ENCODE measurements at places on chromosomes 5 and 9.

- DNase-seq: no peak
Observed at GRCh38 chr9:36976371-36977030, 57.6 kb downstream of the PAX5 start.

DNA sequence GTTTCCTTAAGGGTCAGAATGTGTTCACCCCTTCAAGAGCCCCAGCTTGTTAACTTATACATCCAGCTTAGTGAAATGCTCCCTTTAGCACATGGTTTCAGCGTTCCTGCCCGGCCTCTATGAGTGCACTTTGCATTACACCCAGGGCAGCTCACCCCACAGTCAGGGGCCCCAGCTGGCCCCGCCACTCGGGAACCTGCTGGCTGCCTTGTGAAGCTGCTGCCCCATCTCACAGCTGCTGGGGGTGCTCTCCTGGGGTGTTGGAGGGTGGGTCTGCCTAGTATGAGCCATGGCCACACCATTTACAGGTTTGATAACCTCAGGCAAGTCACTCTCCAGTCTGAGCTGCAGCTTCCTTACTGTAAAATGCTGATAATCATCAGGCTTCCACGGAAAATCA is 32.2 kb downstream of the HRH2 start:
- DNase-seq: no peak

GRCh38 chr5:58804291-58804690 is 221.4 kb downstream of the RAB3C start:
- no peak for DNase-seq

DNA sequence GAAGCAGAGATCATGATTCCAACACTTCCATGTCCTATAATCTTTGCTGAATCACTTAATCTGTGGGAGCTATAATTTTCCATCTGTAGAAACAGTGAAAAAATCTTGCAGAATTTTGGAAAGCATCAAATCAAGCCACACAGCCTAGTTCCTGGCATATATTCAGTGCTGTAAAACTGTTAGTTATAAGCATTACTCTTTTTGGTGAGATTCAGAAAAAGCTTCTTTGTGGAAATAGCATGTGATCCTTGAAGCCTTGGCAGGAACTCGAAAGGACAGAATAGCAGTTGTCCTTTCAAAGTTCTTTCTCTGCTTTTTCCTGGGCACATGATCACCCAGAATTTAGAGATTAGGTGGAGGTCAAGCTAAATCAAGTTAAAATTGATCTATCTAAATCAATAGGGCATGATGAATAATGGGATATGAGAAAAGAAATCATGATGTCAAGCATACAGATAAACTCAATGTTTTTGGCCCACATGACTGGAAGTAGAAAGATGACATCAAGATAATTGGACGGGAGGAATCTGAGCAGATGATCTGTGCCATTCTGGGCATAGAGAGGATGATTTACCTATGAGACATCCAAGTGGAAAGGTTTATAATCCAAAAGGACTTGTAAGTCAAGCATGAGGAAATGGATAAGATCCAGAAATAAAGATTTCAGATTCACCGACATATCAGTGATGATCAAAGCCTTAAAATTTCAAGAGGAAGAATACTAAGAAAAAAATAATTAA is 73.1 kb downstream of the TMEM232 start:
- DNase-seq: no peak

DNA sequence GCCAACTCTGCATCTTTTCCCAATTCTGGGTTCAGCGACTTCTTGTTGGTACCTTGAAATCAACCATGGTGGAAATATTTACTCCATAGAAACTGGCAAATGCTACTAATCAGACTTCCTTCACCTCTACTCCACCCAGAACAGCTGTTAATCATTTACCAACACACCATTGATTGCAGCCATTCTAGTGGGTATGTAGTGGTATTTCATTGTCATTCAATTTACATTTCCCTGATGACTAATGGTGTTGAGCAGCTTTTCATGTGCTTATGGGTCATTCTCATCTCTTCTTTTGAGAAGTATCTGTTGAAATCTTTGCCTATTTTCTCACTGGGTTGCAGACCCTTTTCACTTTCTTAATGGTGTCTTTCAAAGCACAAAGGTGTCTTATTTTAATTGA is 122.4 kb upstream of the MSX2 start:
- no peak for DNase-seq

- no peak for DNase-seq
Observed at GRCh38 chr5:126129431-126129830, 293.8 kb upstream of the GRAMD2B start.

- DNase-seq: no peak
Observed at GRCh38 chr9:128153947-128154695, 4.9 kb downstream of the LCN2 start.

GRCh38 chr5:145502906-145503305 is 332.2 kb downstream of the PRELID2 start:
- no peak for DNase-seq

DNA sequence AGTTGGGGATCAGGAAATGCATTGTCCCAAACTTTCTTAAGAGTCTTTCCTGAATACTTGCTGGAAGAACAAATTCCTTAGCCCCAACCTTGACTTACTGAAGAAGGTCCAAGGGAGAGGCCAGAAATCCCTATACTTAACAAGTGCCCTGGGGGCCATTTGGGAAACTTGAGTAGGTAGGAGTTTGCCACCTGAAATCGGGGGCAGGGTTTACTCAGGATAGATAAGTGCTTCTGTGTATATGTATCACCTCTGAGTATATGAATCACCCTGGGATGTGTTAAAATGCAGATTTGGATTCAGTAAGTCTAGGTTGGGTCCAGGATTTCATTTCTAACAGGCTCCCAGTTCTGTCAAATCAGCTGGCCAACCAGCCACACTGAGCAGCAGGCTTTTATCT is 47.9 kb upstream of the MYO10 start:
- DNase-seq: no peak

- DNase-seq: no peak
Observed at GRCh38 chr5:170446365-170446764, 57.2 kb upstream of the KCNMB1 start.

- DNase-seq: no peak
Observed at GRCh38 chr5:131212471-131213021, 41.8 kb downstream of the LYRM7 start.

- DNase-seq: no peak
Observed at GRCh38 chr9:135050072-135050990, 37.1 kb upstream of the OLFM1 start.

DNA sequence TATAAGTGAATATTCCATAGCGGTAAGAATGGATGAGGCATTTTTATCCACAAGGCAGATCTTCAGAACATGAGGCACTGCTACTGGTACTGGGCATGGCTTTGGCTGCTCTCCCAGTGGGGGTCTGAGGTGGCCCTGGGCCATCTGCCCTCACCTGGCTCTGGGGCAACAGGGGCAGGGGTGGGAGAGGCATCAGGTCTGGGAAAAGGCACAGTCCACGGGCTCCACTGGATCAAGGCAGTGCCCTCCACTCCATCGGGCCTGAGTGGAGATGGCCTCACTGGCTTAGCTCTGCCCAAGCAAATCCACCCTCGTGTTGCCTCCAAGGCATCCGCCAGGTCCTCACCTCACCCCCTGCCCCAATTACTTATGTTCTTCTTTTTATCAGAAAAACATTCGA is 10.9 kb upstream of the NKD2 start:
- DNase-seq: no peak

- DNase-seq: no peak
Observed at GRCh38 chr5:133396187-133396741, 216.1 kb downstream of the FSTL4 start.

- no peak for DNase-seq
Observed at GRCh38 chr5:124741711-124742496, 4.5 kb downstream of the ZNF608 start.

GRCh38 chr5:56426693-56427092 is 193.6 kb upstream of the ANKRD55 start:
- DNase-seq: no peak

GRCh38 chr9:134983074-134983473 is 65.4 kb upstream of the FCN1 start:
- DNase-seq: no peak

DNA sequence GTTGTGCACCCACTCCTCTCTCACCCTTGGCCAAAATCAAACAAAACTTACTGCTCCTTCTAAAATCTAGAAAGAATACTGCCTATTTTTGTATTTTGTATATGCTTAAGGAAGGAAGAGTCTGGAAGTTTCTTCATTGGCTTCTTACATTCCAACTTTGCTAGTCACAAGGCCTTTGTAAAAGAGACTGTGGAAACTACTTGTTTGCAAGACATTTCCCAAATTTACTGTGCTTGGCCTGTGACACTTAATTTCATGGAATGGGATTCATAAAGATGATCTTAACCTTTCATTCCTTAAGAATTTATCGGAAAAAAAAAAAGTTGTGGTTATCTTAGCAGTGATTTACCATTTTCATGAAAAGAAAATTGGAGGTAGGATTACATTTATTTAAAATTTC is 208.9 kb downstream of the VPS13A start:
- DNase-seq: no peak

DNA sequence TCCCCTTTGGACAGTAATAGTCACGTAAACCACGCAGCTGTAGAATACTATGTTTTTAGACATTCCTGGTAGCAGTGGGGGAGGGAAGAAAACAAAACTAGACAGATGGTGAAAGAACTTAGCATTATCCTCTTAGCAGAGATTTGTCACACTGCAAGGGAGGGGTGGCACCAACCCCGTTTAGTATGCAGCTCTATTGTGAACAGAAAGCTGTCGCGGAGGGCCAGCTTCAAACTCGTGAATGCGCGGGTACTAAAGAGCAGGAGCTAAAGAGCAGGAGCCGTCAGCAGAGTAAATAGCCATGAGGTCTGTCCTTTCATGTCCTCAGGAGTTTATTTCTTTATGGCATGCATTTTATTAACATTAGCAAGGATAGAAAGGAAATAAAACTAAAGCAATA is 141.9 kb upstream of the SLC12A2 start:
- DNase-seq: no peak

DNA sequence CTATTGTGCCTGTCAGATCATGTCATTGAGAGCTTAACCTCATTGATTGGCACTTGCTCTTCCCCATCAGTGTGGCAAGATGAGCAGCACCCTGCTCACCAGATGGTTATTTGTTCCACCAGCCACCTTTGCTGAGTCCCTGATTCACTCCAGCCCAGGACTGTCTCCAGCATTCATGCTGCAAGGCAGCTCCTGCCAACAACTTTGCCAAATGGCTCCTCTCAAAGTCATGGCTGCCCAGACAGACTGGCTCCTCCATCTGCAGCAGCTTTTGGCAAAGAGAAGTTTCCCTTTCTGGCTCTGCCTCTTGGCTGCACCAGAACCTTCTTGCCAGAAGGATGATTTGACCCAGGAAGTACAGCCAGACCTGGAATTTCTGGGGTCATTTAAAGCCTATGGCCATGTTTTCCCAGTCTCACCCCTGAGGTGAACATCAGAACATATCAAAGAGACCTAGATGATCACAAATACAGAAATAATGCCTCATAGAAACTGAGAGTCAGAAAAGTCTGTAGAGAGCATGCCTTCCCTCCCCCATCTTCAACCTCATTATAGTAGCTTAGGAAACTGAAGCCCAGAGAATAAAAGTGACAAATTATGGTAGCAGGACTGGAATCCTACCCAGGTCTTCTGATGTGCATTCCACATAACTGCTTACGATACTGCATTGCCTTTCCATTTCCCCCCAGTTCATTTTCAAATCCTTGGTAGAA is 10.4 kb downstream of the PPP2R2B start:
- no peak for DNase-seq

DNA sequence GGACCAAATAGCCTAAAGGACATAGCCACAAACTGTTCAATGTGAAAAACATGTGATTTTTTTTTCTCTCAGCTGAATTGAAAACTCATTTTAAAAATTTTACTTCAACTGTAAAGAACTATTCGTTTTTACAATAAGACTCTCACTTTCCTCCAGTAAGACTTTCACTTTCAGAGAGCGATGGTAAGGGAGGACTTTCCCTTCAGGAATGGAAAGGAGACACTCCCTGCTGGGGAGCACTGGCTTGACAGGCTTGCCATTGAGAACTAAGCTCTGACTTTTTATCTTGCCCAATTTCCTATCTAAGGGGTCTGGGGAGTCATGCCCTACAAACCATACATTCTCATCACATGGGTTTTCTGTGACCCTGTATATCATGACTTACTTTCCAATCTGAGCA is 186.7 kb downstream of the CFAP90 start:
- DNase-seq: no peak

- DNase-seq: no peak
Observed at GRCh38 chr5:142353071-142353472, 28.3 kb upstream of the SPRY4 start.

DNA sequence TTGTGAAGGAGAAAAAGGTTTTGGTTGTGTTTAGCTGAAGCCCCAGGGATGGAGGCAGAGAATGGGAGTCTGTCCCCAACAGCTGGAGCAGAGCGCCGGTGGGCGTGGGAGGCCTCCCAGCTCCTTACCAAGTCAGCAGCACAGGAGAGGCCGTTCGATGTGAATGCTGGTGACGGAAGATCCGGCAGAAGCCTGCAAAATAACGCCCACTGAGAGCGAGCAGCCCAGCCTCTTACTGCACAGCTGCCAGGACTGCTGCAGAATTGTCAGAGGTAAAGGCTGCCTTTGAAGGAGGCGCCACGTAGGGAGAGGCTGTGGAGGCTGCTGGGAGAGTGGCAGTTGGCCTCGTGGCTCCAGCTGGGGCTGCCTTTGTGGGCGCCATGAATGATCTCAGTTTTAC is 26.2 kb downstream of the ANGPTL2 start:
- no peak for DNase-seq

DNA sequence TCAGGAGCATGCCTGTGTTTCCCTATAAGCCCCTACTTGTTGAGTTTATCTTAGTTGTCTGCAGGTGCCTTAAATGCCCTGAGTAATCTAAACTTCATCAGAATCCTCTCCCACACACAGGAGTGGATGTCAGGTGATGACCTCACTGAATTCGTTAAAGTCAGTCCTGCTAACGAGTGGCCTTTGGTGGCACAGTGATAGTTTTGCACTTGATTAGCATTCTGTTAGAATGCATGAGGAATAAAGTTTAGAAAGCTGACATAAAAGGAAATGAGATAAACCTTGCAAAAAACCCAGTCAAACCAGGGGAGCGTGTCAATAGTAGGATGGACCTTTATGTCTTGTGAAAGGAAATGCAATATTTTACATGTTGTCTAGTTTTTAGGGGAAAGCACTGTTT is 4.5 kb downstream of the TRIM32 start:
- DNase-seq: no peak

DNA sequence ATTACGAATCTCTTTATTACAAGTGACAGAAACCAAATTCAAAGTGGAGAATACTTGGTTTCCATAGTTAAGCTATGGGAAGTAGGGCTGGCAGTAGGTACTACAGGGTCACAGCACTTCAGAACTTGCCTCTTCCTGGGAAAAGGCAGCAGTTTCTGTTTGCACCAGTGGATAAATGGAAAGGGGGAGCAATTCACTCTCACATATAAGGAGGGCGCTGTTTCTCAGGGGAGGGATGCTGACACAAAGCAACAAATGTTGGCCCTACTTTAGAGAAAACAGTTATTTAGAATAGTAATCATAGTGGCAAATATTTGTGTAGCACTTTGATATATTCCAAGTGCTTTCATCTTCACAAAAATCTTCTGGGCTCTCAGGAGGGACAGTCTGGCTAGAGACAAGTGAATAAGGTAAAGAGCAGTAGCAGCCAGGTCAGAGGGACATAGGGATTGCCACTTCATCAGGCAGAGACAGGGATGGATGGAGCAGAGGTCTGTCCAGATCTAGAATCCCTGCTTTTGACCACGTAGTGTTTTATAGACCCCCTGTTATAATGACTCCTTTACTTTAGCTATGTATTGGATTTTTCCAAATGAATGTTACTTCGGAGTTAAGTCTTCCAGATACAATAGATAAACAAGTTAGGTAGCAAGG is 554.8 kb upstream of the SGCD start:
- DNase-seq: no peak
